ENCODE measurements at places on chromosomes 4 and X.

GRCh38 chr4:105440890-105441289 is 33.0 kb downstream of the PPA2 start:
- no peak for DNase-seq

DNA sequence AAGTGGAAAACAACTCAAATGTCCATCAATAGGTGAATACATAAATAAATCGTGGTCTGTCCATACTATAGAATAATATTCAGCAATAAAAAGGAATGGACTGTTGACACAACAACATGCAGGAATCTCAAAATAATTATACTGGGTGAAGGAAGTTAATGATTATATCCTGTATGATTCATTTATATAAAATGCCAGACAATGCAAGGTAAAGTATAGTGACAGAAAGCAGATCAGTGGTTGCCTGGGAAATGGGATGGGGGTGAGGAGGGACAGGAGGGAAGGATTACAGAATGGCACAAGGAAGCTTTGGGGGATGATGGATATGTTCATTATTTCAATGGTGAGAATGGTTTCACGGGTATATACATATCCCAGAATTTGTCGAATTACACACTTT is 12.3 kb downstream of the PYURF start:
- no peak for DNase-seq

DNA sequence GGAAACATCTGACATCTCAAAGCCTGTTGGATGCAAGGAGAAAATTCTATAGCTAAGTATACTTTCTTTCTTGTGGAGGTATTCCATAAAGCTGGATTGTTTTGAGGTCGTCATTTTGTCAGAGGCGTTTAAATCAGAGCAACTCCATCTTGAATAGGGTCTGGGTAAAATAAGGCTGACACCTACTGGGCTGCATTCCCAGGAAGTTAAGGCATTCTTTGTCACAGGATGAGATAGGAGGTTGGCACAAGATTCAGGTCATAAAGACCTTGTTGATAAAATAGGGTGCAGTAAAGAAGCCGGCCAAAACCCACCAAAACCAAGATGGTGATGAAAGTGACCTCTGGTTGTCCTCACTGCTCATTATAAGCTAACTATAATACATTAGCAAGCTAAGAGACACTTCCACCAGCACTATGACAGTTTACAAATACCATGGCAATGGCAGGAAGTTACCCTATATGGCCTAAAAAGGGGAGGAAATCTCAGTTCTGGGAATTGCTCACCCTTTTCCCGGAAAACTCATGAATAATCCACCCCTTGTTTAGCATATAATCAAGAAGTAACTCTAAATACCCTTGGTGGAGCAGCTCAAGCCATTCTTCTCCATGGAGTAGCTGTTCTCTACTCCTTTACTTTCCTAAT is 11.9 kb downstream of the HSD17B13 start:
- DNase-seq = no peak

- DNase-seq = no peak
Measured at GRCh38 chr4:102308032-102308799, 37.1 kb downstream of the SLC39A8 start.

DNA sequence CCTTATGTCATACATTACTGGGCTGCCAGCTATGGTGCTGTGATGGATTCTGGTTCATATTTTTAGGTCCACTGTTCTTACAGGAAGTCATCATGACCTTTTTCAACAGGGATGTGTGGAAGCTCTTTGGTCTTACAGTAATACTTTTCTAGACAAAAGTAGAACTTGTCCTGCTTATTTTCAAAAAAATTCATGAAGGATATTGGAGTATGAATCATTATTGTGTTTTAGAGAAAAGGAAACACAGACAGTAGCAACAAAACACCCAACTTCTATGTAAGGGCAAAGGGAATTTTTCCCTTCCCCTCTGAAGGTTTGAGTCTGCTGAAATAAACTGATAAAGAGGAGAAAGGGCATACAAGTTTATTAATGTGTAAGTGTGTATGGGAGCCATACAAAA is 54.7 kb upstream of the FAM9C start:
- DNase-seq = no peak

DNA sequence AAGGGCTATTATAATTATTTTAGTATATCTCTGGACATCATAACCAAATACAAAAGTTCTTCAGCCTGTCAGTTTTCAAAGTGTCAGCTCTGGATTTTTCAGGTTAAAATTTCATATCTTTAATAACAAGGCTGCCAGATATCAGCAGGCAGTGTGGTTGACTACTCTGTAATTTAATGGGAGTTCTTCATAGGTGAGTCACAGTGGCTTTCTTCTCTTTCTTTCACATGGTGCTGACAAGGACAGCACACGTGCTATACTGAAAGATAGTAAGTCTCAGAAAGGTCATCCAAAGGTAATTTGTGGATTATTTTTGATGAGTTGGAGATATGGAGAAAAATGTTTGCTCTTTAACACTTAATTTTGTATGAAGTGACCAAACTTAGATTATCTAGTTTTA is 43.2 kb downstream of the GALNT7 start:
- DNase-seq = no peak

DNA sequence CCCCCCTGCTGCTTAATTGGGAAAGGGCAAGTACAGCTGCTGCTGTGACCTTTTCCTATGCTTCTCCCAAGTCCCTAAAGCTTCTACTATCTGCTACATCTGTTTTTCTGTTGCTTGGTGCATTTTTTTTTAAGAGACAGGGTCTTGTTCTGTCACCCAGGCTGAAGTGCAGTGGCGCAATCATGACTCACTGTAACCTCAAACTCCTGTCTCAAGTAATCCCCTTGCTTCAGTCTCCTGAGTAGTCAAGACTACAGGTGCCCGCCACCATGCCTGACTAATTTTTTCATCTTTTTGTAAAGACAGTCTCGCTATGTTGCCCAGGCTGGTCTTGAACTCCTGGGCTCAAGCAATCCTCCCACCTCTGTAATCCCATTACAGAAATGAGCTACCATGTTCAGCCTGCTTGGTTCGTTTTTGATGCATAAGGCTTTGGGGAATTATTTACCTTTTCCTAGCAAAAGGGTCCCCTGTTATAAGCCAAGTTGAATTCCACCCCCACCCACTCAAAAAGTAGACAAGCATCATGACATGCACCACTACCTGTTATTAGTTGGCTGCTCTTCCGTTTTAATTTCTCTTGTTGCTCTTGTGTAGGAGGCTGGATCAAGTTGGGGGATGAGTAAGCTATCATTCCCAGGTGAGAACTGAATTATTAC is 39.6 kb downstream of the DGKK start:
- DNase-seq = no peak

GRCh38 chr4:147754037-147754445 is 22.2 kb downstream of the ARHGAP10 start:
- DNase-seq = no peak
